ENCODE measurements at places on chromosomes 2 and 18.
A peak's percentile ranks its signal among the peaks of the same experiment; 100 is the strongest.

DNA sequence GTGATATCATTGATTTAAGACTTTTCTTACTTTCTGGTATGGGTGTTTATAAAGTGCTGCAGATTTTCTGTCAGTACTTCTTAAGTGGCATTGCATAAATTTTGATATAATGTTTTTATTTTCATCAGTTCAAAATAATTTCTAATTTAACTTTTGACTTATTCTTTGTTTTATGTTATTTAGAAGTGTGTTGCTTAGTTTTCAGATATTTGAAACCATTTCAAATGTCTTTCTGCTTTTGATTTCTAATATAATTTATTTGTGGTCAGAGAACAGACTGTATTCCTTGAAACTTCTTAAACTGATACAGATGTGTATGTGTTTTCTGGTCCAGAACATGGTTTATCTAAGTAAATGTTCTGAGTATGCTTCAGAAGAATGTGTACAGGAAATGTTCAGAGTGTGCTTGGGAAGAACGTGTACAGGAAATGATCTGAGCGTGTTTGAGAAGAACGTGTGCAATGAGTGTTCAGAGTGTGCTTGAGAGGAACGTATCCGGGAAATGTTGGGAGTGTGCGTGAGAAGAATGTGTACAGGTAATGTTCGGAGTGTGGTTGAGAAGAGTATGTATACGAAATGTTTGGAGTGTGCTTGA lies 265.7 kb upstream of the HS6ST1 start:
- DNase-seq: no peak

GRCh38 chr2:112032689-112033465 lies 22.2 kb upstream of the TMEM87B start:
- DNase-seq: no peak

- DNase-seq: peak; percentile 22
Observed at GRCh38 chr18:8045884-8046281, 478.8 kb downstream of the PTPRM start.

GRCh38 chr18:49394191-49394590 lies 66.3 kb downstream of the DYM start:
- no peak for DNase-seq

DNA sequence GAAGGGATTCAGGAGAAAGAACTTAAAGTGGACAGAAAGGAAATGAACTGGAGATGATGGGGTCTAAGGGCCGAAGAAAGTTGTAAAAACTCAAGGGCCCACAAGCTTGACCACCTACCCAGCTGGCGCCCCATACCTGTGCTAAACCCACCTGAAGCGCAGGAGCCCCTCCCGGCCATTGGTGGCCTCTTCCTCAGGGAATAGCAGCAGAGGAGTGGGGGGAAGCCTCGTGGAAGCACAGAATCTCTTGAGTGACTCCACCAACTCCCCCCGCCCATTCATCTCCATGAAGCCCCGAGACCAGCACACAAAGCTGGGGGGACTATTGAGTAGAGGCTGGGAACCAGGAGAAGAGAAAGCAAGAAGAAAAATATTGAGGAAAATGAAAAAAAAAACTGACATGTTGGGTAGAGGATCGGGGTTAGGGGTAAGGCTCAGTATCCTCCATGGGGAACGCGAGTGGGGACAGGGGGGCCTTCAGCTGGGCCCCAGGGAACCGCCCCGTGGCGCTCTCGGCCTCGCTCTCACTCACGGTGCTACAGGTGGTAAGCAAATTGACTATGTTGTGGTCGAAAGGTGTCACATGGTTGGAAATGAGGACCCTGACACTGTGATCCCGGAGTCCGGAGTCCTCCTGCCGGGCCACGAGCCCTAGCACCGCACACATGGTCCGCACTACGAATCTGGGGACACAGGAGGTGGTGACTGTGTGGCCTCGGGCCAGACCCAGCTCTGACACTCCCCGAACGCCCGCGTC lies 728 bp downstream of the AUP1 start:
- peak; percentile 28 for DNase-seq

DNA sequence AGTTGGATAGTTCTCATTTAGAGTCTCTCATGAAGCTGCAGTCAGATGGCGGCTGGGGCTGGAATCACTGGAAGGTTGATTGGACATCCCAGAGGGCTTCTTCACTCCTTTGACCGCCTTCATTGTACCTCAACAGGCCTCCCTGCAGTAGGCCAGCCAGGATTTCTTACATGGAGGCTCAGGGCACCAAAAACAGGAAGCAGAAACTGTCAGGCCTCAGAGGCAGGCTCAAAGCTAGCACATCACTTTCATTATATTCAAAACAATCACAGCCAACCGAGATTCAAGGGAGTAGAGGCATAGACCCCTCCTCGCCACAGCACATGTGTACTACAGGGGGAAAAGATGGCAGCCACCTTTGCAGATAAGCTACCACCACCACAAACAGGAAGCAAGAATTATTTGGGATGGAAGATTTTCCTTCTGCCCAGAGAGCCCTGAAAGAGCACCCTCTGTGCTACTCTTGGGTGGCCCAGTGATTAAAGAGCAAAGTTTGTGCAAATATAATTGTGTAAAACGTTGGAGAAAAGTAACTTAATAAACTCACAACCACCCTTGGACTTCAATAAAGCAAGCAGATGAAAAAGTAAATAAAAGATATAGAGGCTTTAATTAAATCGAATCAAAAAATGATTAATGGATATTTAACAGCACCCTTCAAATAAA lies 155.3 kb downstream of the GFPT1 start:
- no peak for DNase-seq

DNA sequence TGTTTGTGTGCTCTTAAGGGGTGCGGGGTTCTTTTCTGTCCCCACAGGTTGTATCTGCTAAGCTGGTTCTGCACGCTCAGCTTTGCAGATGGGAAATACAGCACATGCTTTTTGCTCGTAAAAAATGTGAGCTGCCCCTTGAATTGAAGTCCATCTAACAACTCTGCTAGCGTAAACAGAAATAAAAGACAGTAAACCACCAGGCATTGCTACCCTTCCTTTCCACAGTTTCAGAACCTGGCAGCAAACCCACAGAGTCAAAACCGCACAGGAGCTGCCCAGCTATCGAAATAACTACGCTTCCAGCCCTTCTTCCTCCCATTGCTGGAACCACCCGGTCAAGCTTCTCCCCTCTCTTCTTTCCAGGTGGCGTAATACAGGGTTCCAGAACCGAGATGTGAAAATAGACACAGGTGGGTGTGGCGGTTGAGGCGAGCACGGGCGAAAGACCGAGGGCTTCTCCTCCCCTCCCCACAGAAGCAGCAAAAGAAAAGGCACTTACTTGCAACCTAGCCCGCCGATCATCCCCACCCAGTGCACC lies 479 bp downstream of the SCN9A start:
- DNase-seq: no peak

- DNase-seq: no peak
Observed at GRCh38 chr2:56898986-56899385, 715.2 kb downstream of the CCDC85A start.

DNA sequence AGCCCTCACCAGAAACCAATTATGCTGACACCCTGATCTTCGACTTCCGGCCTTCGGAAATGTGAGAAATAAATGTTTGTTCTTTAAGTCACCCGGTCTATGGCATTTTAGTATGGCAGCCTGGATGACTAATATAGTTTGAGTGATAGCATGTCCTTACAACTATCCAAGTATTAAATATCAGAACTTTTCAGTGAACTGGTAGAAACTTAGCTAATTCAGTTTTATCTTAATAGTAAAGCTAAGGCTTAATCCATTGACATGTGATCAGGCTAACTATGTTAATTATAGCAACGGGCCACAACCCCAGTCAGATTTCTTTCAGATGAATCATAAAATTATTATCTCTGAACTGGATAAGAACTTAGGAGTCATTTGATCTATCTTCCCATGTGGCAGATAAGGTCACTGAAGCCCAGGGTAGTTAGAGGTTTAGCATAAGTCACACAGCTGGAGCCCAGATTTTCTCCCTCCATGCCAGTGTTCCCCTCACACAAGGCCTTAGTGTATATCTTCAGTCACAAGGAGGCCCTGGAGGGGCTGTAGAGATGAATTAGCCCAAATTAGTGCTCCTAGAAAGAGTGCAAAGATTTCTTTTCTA lies 40.7 kb upstream of the UPP2 start:
- DNase-seq: no peak

GRCh38 chr18:24791751-24792545 lies 331.5 kb downstream of the HRH4 start:
- no peak for DNase-seq

GRCh38 chr2:213086050-213086449 lies 65.4 kb downstream of the IKZF2 start:
- no peak for DNase-seq

DNA sequence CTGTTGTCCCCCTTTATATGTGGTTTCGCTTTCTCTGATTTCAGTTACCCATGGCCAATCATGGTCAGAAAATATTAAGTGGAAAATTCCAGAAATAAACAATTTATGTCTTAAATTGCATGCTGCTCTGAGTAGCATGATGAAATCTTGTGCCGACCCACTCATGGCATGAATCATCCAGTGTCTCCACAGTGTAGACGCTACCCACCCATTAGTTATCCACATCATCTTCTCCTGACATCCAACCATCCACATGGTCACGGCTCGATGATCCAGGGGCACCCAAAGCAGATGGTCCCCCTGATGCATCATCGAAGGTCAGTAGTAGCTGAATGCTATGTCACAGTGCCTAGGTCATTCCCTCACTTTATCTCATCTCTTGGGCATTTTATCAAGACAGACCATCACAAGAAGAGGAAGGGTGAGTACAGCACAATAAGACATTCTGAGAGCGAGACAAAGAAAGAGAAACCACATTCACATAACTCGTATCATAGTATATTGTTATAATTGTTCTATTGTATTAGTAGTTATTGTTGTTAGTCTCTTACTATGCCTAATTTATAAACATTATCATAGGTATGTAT lies 44.1 kb upstream of the ACKR3 start:
- DNase-seq: no peak

- no peak for DNase-seq
Observed at GRCh38 chr2:207584952-207585351, 40.2 kb downstream of the METTL21A start.

DNA sequence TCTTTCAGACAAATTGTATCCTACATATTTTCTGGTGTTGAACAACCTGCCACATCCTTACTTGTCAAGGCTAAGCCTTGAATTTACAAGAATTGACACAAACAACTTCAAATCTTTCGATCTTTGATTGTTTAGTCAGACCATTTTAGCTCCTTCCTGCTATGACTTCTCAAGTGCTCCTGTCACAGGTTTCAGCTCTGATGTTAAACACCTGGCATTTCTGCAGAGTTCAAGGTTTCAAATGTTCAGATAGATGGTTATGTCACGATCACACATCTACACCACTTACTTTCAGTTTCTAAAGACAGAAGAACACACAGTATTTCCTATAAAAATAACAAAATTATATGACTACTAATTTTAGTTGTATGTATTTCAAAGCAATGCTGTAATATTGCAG lies 84.0 kb downstream of the RND3 start:
- DNase-seq: no peak

DNA sequence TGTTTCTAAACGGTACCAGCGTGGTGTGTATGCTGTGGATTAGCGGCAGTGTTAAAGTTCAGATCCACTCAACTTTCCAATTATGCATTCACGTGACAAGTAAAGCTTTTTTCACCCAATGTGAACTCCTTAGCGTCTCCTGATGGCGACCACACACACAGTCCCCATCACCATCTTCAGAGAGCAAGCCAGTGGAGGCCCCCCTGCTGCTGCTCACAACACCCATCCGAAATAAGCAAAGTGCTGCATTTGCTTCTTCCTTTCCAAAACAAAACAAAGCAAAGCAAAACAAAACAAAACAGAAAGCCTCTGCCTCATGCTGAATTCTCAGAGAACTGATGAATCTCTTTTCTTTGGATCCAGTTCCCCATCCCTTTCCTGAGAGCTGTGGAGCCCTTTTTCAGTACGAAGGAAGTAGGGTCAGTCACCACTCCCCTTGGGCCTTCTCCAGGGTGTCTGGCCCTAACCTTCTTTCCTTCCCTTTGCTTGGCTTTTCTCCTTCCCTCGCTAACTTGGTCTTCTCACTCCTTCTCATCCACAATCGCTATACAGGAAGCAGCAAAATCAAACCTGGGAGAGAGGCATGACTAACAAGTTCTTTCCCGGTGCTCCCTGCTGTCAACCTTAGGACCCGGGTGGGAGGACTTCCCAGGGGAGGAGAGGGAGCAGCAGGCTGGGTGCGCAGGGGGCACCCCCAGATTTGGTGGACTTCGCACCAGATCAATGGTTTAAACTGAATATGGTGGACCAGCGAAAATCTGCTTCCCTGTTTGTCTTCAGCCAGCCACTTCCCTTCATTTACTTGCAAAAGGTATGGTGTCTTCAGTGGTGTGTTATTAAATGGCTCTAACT lies 56.0 kb downstream of the NRP2 start:
- DNase-seq: no peak

DNA sequence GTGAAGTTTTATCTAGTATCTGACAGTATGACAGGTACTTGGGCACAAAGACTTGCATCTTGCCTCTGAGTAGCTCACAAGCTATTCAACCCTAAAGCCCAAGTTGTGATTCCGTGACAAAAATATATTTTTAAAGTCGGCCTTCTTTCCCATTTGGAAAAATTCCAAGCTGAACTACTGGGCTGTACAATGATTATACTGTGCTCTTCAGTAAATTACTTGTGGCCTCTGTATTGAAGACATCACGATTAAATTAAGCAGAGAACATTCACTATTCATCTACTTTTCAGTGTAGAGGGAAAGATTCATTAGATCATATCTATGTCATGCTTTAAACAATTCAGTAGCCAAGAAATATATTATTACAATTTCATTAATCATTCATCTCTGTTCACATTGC lies 282.2 kb downstream of the CDH2 start:
- DNase-seq: no peak

- no peak for DNase-seq
Observed at GRCh38 chr2:98015671-98016070, 19.9 kb upstream of the TMEM131 start.

DNA sequence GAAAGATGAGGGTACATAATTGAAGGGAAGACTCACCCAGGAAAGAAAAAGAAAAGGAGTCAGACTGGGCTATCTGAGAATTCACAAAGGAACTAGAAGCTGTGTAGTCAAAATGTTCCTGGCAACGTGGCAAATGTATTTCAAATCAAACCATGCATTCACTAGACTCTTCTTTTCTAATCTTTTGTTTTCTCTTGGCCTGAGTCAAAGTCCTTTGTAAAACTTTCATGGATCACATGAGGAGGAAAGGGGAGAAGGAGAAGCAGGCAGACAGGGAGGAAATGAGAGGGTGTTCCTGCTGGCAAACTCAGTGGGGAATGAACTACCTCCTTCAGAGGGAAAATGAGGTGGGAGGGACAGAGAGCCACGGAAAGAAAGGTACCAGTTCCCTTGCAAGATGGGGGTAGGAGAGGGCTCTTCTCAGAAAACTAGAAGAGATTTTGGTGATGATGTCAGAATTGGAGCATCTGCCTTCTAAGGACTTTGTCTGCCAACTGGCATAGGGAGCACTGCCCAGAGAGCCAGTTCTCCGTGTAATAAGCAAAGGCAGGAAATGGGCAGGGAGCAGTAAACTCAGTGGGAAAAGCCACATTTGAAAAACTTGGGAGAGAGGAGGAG lies 51.4 kb downstream of the SLC8A1 start:
- DNase-seq: no peak

- no peak for DNase-seq
Observed at GRCh38 chr2:17076533-17076932, 410.9 kb upstream of the CYRIA start.

Measured in CD4-positive, alpha-beta T cell treated with Interleukin-12 subunit alpha and Interleukin-12 subunit beta, for 1 hour (primary cell).